ENCODE measurements at places on chromosomes 6 and 20. TPM values are rescaled to one million over a fixed set of nuclear protein-coding genes. Genes with fewer than 3 reads are reported as not detected.

- DNase-seq, result peak; percentile 46
Observed at GRCh38 chr6:45494416-45495135, 116.8 kb upstream of the SUPT3H start.

DNA sequence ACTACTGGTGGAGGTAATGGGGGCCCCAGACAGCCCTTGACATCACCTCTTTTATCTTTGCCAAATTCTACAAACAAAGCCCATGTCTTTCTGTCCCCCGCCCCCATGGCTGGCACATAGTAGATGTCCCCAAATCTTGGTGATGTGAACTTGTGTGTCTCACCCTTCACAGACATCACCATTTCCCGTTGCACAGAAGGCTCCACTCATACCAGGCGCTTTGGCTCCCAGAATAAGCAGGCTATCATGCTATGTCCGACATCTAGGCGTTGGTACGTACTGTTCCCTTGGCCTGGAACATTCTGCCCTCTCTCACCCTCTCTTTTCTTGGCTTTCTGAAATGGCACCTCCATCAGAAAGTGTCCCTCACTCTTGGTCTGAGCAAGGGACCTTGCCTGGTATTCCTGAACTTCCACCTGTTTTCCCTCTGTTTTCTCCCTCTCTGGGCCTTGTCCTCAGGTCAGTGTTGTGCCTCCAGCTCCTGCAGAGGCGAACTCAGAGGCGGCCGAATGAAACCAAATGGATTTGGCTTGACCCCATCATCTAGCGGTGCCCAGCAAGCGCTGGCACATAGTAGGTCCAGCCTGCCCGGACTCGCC, 968 bp upstream of the CCN5 start:
- no peak for DNase-seq

DNA sequence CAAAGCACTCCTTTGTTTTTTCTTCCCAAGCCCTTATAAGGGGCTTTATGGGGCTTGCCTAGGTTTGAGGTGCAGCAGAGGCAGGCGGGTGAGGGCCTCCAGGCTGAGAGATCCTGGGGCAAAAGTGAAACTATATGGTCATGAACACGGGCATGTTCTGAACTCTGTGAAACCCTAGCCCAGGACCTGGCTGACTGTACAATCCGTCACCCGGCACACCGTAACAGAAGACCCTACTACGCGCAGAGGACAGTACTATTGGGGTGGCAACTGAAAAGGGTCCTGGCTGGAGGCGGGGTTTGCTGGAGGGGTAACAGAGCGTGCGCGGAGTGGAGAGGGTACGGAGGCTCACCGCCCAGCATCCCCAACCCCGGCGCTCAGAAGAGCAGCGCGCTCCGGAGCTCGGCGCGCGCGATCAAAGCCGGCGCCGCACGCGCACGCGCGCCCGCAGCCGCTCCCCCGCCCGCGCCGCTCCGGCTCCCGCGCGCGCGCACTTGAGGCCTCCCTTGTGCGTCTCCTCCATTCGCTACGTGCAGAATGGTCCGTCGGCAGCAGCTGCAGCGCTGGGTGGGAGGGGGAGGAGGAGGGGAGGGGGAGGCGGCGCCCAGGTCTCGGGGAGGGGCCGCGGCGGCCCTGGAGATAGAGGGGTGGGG, 54.2 kb downstream of the MRPL14 start:
- peak; percentile 75 for DNase-seq

SYNDIG1 gene
- not detected for total RNA-seq

SLC17A2 gene
- total RNA-seq, result not detected

GRCh38 chr6:80276861-80277260, 170.4 kb downstream of the BCKDHB start:
- no peak for DNase-seq

- no peak for DNase-seq
Observed at GRCh38 chr20:50672400-50673145, 18.8 kb downstream of the RIPOR3 start.

DNA sequence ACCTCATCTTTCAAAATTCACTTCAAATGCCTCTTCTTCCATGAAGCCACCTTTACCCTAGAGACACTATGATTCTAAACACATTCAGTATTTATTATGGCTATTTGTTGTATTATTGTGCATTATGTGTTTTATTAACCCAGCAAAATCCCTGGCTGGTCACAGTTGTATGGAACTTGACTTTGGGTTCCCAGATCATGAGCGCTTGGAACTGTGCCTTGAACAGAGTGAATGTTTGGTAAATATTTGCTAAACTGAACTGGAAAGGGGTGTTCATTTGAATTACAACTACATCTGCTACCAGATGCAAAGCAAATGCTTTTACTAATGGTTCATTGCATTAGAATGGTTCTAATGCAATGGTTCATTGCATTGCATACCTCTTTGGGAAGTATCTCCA, 259.8 kb downstream of the PKHD1 start:
- DNase-seq, result no peak

DNA sequence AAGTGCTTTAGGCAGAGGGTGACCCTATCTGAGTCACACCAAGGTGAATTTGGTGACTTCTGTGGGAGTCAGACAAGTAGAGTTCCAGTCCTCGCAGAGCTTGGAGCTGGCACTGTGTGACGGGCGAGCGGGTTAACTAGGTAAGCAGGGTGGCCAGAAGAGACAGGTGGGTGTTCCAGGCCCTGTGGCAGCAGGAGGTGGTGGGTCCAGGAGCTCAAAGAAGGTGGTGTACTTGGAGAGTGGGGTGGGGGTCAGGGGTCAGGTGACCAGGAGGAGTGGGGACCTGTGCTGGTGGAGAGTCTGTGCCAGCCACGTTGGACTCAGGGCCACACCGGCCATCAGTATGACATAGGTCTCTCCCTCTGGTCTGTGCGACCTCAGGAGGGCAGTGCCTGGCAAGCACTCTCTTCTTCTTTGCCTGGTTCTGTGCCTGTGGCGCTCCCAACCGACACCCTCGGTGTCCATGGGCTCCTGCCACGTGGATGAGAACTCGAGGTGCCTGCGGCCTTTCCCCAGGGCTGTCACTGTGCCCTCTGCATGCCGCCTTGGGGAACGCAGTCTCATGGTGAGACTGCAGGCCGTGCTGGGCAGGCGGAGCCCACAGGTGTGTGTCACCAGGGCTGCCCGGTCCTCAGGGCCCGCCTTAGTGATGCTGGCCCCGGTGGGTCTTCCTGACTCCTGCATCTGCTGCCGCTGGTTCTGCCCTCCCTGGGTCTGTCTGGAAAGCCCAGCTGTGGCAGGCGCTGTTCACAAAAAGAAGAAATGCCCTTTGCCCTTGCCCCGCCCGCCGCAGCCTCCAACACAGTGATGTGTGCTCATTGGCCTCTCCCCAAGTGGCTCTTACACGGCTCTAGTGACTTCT, 1.6 kb downstream of the MRGBP start:
- DNase-seq, result no peak

OOEP gene
- total RNA-seq, result not detected

DNA sequence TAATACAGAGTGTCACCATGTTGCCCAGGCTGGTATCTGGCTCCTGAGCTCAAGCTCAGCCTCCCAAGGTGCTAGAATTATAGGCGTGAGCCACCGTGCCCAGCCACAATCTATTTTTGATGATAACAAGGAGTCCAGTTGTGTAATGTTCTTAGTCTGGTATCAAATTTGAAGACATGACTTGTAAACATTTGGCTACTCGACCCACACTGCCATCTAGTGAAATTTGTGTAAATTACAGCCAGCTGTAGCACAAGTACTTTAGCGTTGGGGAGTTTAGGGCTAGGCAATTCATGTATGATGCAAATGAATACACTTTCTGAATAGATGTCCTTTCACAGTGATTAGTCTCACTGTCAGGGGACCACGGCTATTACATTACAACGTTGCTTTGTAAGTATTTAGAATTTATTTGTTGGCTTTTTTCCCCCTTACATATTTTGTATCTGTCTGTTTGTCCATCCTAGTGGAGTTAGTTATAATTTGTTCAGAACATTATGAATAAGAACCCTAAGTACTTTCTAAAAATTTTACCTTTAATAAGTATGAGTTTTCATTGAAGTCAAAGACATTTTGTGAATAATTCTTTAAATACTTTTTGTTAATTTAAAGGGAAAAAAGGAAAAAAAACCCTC, 139.7 kb downstream of the PRDM13 start:
- peak; percentile 57 for DNase-seq

GRCh38 chr6:15871276-15871675, 208.4 kb upstream of the DTNBP1 start:
- no peak for DNase-seq

GRCh38 chr6:135568379-135568778, 70.8 kb upstream of the AHI1 start:
- peak; percentile 47 for DNase-seq

CST5 gene
- total RNA-seq, result not detected

DNA sequence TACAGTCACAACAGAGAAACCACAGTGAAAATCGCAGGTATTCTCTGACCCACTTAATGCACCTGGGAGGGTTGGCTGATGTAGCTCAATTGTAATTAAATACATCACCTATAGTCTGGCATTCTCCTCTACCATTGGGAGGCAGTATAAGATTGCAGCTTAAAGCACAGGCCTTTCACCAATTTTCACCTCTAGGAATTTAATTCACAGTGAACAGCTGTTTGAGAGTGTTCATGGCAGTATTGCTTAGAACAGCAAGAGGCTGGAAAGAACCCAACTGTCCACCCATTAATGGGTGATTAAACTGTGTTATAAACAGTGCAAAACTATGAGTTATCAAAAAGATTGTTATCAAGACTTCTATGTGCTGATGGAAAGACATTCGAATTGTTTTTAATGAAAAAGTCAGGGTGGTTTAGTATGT, 2.0 kb downstream of the EDEM2 start:
- DNase-seq, result peak; percentile 69

DNA sequence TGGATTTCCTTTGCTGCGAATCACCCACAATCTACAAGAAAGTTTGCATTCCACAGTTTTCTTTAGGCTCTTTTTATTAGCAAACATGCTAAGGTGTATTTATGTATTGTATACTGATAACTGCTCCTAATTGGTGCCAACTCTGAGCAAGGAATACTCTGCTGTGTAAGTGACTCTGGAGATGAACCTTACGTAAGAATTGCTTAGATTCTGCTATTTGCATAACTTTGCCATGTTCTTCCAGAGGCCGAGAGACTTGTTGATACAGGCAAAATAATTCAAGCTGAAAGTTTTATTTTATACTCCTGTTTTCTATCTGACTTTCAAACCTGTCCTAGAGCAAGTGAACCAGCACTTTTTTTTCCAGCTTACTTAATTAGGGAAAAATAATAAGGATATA, 461.3 kb downstream of the GJA1 start:
- no peak for DNase-seq

GRCh38 chr6:40714143-40714542, 127.0 kb upstream of the LRFN2 start:
- no peak for DNase-seq

GRCh38 chr6:167442245-167442644, 117.4 kb downstream of the TTLL2 start:
- DNase-seq, result no peak

GRCh38 chr20:15440049-15440820, 1102.8 kb upstream of the FLRT3 start:
- DNase-seq, result no peak

- no peak for DNase-seq
Observed at GRCh38 chr6:83051377-83052172, 14.1 kb downstream of the UBE3D start.

GJA10 gene
- not detected for total RNA-seq

LY6G5B gene
- total RNA-seq, result 39.3 TPM

TENT5A gene
- 5.8 TPM for total RNA-seq

- no peak for DNase-seq
Observed at GRCh38 chr6:74971633-74972032, 234.2 kb downstream of the COL12A1 start.

- no peak for DNase-seq
Observed at GRCh38 chr6:89357390-89357789, 4.9 kb upstream of the UBE2J1 start.

THBS2 gene
- not detected for total RNA-seq

GRCh38 chr6:130743175-130743574, 84.0 kb upstream of the SMLR1 start:
- no peak for DNase-seq

PRSS16 gene
- total RNA-seq, result 1.9 TPM

DNA sequence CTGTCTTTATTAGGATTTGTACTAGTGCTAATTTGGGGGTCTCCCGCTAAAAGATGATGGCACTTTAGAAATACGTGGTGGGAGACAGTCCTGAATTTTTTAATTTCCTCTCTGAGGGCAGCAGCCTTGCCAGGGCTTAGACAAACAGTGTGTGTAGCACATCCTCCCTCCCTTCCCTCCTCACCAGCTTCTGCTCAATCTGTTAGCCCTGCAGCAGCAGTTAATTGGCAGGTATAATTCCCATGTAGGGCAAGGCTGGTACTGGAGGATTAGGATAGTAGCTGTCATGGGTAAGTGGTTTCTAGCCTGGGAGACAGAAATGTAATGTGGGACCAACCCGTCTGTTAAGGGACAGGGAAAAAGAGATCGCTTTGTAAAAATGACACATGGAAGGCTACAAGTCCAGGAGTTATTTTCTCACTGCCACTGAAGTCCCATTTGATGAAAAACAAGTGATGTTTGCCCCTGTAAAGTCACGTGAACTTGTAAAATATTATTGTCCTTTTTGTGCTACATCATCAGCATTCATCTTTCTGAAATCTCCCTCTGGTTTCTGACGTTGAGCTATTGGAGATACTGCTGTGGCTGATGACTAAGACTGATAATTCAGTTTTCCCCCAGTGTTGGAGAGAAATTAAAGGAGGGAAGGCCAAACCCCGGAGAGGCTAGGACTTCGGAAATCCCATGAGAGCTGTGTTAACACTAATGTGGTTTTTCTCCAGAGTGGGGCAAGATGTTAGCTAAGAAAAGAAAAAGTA, 40.6 kb downstream of the CTNNBL1 start:
- no peak for DNase-seq

- DNase-seq, result no peak
Observed at GRCh38 chr20:53296025-53296424, 297.6 kb downstream of the ZNF217 start.

GRCh38 chr6:142705054-142705453, 239.9 kb downstream of the HIVEP2 start:
- DNase-seq, result no peak

DNA sequence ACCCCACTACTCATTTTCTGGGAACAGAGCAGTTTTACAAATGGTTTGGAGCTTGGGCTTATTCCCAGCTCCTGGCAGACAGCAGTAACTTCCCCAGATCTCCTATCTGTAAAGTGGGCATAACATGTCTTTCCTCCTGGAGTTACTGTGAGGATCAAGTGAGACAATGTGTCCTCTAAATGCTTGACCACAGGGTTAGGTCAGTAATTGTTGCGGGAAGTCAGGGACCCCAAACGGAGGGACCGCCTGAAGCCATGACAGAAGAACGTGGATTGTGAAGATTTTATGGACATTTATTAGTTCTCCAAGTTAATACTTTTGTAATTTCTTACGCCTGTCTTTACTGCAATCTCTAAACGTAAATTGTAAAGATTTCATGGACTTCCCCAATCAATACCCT, 15.3 kb upstream of the ZNFX1 start:
- no peak for DNase-seq

GRCh38 chr20:35027301-35027700, 65.3 kb downstream of the TRPC4AP start:
- no peak for DNase-seq
